Activated naive CD4-positive, alpha-beta T cell treated with anti-CD3 and anti-CD28 coated beads, Interleukin-2, amount 50 U/mL, for 72 hours (primary cell): ENCODE measurements at places on chromosomes 6 and 20. TPM values are rescaled to one million over a fixed set of nuclear protein-coding genes. Genes with fewer than 3 reads are reported as not detected.

GRCh38 chr20:37990571-37991151, 42.6 kb downstream of the TTI1 start:
- DNase-seq = peak; percentile 72

GRCh38 chr20:17832236-17832915, 132.6 kb downstream of the BANF2 start:
- DNase-seq = no peak

DNA sequence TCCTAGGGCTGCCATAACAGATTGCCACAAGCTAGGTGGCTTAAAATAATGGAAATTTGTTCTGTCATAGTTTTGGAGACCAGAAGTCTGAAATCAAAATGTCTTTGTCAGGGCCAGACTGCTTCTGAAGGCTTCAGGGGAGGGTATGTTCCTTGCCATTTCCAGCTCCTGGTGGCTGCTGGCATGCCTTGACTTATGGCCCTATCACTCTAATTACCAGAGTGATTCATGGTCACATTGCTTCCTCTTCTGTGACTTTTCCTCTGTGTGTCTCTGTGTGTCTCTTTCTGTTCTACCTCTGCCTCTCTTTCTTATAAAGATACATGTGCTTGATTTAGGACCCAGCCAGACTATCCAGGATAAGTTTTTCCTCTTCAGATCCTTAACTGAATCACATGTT, 635.2 kb upstream of the IMPG1 start:
- no peak for DNase-seq

- DNase-seq = no peak
Observed at GRCh38 chr6:95923518-95923917, 92.3 kb upstream of the FUT9 start.

DNA sequence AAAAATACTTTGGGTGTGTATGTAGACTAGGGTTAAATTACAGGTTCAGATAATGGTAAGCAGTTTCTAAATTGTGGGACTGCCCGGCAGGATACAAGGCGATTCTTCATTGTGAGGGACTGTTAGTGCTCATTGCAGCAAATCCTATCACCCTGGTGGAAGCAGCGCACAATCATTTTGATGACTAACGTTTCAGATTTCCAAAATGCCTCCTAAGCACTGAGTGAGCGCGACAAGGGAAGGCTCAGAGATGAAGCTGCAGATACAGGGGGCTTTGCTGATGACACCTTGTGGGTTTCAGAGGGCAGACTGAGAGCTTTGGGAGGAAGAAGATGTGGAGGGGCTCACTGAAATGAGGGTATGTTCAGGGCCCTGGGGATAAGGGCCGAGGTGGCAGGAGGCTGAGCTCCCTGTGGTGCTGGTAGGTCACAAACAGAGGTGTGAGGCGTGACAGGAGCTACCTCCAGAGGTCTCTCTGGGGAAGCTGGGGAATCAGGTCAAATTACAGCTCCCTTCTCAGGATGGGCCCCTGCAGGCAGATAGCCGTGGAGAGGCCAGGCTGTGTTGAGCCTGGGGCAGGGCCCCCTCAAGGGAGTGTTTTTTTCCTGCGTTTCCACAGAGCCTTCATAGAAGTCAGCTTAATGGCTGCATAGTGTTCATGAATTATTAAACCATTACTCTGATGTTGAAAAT, 84.5 kb upstream of the FYN start:
- no peak for DNase-seq

DNA sequence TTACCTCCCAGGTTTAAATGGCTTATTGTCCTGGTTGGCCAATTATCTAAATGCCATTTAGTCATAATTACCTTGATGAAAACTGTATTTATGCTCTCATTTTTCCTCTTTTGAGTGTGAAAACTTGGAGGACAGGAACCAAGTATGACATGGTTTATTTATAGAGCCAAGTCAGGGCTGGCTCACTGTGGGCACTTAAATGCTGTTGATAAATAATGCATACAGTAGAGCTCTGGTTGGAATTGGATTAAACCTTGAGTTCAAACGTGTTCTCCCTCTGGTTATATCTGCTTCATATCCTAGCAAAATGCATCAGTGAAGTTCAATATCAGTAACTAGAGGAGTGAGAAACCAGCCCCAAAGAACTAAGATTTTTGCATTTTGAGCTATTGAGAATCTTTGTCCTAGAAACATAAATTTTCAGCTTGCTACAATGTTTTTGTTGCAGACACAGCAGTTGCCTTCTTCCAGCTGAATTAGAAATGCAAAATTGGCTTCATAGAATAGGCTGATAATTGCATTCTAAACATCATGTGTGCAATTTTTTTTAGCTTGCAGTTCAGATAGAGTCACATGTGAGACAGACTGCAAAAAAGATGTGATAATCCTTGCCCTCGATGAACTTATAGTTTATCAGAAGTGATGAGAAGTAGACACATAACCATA, 255.8 kb downstream of the BTBD3 start:
- no peak for DNase-seq

DNA sequence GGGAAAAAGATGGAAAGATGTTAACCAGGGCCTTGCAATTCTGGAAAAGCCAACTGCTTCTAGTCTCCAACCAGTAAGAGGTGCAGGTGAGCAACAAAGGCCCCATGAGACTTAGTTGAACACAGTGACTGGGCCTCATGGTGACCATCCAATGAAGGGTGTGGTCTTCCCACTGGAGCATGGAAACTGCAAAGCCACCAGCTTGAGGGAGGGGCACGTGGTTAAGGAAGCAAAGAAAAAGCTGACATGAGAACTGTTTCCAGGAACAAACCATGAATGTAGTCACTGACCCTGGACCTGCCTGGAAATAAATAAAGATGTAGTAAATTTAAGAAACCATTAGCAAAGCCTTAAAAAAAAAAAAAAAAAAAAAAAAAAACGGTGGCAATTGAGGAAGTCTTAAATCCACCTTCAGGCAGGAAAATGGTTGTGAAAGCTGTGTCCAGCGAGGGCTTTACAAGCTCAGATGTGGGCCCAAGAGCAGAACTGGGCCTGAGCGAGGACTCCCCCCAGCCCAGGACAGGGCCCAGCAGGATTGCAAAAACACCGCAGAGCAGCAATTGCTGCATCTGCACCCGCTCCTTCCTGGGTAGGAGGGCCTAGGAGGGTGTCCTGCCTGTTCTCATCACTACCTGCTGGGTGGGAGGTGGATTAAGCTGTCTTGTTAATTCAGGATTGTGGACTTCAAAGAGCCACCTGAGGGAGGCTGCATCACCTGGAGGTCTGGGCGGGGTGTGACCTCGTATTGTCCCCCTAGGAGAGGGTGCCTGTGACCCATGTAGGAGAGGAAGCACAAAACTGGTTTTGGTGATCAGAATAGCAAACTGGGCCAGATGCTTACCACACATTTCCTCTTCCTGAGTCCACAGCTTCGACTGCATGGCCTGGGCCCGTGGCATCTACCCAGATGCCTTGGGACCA, 10.3 kb downstream of the GFRA4 start:
- DNase-seq = no peak

- no peak for DNase-seq
Observed at GRCh38 chr20:34250005-34250404, 8.8 kb downstream of the ASIP start.

GRCh38 chr6:56040223-56040622, 164.8 kb upstream of the BMP5 start:
- DNase-seq = no peak

- DNase-seq = no peak
Observed at GRCh38 chr6:43939281-43940070, 169.5 kb downstream of the VEGFA start.

GRCh38 chr6:3803627-3804468, 45.3 kb upstream of the FAM50B start:
- no peak for DNase-seq

GRCh38 chr6:168525926-168526630, 85.1 kb downstream of the SMOC2 start:
- DNase-seq = no peak

DNA sequence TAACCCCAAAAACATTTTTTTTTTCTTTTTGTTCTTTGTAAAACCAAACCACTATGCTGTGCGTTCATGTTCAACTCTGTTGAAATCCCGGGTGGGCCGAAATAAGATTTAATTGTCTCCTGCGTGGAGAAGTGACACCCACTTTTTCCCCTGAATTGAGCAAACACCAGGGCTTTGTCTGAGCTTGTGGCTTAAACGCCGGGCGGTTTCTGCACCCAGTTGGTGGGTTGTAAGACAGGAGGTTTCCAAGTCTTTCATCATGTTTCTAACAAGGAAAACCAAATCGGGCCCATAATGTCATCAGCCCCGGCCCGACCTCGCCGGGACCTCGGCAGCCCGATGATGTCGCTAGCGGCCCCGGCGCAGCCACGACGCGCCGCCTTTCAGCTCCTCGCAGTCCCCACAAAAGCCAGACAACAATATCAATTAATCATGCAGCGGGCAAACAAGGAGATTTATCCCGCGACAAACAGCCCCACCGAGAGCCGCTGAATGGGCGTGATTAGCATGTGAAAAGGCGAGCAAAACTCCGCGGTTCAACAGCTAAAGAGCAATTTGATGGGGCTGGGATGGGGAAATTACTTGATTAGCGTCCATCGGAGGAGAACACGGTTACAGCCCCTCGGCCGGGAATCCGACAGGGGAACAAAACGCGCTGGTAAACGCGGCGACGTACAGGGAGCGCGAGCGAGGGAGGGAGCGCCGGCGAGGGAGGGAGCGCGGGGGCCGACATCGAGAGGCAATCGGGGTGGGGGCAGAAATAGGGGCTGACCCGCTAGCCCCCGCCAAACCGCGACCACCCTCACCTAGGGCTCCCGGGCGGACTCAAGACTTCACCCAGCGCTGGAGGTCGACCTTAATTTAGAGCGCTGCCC, 5.3 kb downstream of the LINC00237 start:
- peak; percentile 22 for DNase-seq

DNA sequence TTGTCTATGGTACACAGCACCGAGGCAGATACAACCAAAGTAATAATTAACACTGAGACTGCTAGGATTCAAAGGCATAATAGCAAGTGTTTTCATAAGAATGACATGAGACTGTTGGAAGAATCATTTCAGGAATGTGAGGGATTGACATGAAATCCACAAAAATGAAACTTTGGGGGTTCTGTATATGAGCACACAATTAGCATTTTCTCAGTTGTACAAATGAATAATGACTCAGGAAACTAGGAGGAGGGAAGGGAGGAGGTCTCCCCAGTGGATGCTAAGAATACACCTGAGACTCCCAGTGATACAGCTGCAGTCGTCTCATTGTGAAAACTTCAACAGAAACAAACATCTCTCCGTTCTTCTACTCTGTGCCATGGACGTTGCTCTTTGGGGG, 428.4 kb upstream of the PLCB4 start:
- no peak for DNase-seq

- no peak for DNase-seq
Observed at GRCh38 chr6:12439296-12439695, 149.1 kb downstream of the EDN1 start.

DNA sequence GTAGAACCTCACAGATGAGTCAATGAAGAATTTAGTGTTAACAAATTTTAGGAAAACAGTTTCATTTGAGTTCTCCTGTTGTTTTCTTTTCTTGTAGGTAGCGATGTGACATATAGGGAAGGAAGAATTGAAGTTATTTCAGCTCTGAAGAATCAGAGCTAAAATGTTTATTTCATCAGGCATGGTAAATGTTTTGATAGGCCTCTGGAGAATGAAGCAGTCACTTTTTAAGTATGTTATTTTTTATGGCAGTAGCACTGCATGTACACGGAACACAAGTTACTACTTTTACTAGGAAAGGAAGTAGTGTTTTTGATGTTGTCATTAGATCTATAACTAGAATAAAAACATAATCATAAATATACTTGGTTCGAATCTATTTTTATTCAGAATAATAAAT, 1357.3 kb upstream of the CITED2 start:
- no peak for DNase-seq

GRCh38 chr20:40815156-40816038, 126.4 kb upstream of the MAFB start:
- DNase-seq = no peak

DNA sequence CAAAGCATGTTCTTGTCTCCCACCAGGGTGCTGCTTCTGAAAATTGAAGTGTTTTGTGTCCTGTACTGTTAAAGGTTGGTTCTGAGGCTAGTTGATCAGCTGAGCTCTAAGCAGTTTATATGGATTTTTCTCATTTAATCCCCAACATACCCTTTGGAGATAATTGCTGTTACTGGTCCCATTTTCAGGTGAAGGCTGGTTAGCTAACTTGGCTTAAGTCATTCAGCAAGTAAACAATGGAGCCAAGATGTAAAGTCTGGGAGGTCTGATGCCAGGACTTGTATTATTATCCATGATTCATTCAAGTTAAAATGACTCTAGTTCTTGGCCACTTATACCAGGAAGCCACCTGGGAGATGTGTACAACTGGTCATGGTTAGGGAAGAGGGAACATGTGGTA, 42.5 kb upstream of the FERMT1 start:
- DNase-seq = no peak

- DNase-seq = no peak
Observed at GRCh38 chr6:97029552-97029951, 105.0 kb downstream of the KLHL32 start.

GRCh38 chr6:118712969-118713368, 61.6 kb upstream of the CEP85L start:
- no peak for DNase-seq

DNA sequence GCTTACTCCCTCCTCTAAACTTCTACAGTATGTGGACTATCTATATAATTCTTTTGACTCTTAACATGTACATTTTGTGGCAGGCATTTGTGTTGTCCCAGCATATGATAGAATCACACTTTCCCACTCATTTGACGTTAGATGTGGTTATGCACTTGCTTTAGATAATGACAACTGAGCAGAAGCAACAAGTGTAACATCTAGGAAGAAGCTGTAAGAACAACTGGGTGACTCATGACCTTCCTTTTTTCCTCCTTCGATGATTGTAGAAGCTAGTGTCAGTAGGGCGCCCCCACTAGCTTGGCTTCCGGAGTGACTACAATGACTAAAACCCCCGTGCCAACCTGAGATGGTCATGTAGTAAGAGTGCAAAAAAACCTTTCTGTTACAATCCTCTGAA, 74.6 kb upstream of the CEP85L start:
- peak; percentile 66 for DNase-seq

DNA sequence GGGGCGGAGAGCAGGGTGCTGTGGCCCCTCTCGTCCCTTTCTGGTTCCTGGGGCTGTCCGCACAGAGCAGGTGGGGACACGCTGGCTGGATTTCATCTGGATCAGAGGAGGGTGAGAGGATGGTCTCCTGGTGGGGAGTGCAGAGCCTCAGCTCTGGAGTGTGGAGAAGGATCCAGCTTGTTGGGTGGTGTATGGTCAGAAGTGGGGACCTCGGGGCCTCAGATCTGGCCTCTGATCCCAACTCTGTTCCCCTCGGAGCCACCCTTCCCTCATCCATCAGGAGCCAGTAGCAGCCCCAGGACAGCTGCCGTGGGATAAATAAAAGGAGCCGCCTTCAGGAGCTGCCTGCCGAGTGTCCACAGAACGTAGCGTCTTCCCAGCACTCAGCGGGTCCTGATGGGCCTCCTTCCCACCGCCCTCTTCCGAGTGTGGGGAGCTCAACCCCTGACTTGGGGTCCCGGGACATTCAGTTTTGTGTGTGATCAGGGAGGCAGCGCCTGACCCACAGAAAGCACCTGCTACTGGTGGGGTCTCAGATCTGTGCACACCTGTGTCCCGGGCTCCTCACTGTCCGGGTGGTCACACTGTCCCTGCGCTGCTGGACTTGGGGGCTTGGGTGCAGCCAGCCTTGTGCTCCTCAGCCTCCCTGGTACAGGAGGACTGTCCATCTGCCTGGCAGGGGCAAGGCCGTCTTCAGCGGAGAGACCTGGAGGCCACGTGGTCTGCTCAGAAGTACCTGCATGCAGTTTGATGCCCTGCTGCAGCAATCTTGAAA, 25.4 kb upstream of the BHLHE23 start:
- no peak for DNase-seq

GRCh38 chr20:36815454-36816091, 42.0 kb upstream of the DSN1 start:
- no peak for DNase-seq

BMP2 gene
- total RNA-seq = not detected

MYLK2 gene
- 0.31 TPM for total RNA-seq

CUL7 gene
- total RNA-seq = 21.6 TPM

TNFRSF6B gene
- total RNA-seq = not detected
